SK-N-SH (cell line): ENCODE measurements at places on chromosomes 7 and 10.
A peak's percentile ranks its signal among the peaks of the same experiment; 100 is the strongest.

GRCh38 chr7:5036446-5036845 lies 9.2 kb upstream of the RBAK start:
- no peak for DNase-seq

DNA sequence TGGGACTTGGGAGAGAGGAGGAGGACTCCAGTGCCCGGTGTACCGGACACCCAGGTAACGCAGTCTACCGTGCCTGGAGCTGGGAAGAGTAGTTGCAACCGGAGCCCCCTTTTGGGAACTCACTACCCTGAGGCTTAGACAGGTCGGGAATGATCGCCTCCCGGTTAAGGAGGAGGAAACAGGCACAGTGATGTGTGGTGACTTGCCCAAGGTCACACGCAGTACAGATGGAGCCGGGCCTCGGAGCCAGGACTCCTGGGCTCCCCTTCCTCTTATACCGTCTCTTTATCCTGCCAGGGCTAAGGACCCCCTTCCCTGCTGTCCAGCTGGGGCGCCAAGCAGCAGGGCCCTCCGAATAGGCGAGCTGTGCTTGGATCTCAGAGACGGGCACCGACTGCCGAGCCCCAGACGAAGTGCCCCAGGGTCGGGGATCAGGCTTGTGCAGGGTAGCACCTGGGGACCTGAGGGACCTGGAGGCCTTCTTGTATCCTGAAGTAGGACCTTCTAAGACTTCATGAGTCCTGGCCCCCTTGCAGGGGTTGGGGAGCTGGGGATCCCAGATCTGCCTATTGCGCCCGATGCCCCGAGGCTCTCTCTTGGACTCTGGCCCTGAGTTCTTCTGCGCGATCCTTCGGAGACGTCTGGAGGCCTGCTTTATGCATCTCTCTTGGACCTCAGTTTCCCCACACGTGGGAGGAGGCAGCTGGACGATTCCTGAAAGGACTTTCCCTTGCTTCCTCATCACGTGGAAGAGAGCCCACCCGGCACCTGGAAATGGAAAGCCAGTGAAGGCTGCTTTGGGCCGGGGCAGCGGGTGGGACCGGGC lies 767 bp upstream of the CYP26A1 start:
- DNase-seq = peak; percentile 42

DNA sequence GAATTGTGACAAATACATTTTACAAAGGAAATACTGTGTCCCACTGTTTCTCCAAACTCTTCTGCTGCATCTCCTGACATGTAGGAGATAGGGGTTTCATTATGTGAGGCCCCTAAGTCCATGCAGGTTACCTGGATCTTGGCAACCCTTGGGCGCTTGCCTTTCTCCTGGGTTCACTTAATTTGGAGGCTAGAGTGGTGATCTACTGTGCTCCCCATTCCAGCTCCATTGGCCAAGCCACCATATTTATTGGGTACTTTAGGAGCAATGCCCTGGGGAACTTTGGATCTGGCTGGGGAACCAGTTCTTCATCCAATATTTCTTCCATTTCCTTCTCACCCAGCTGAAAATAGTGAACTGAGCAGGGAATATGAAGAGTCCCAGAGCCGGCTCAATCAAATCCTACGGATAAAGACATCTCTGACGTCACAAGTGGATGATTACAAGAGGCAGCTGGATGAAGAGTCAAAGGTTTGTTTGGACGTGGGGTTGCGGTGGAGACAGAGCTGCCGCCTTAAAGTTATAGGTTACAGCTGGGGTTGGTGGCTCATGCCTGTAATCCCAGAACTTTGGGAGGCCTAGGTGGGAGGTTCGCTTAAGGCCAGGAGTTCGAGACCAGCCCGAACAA lies 18.5 kb downstream of the MYH16 start:
- DNase-seq = no peak

- DNase-seq = no peak
These were observed 24.4 kb downstream of the PLXNA4 start for GRCh38 chr7:132551886-132552285.

- no peak for DNase-seq
These were observed 9.5 kb upstream of the SEM1 start for GRCh38 chr7:96719164-96719563.

- no peak for DNase-seq
These were observed 220.5 kb downstream of the MAD1L1 start for GRCh38 chr7:2012044-2012900.

DNA sequence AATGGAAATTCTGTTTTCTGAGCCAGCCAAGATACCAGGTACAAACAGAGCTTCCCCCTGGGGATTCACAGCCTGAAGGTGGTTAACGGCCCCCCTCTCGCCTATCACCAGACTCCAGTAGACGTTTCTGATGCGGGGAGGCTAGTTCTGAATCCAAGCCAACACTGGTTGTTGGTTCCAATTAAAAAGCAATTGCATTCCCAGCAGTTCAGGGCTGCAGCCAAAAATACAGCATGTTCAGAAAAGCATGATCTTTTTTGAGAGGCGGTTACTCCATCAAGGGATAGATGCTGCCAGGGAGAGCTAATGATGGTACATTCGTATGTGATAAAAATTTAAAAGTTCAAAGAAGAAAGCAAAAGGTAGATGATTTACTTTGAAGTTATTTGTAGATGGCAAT lies 481.0 kb downstream of the GALNT17 start:
- DNase-seq = no peak

DNA sequence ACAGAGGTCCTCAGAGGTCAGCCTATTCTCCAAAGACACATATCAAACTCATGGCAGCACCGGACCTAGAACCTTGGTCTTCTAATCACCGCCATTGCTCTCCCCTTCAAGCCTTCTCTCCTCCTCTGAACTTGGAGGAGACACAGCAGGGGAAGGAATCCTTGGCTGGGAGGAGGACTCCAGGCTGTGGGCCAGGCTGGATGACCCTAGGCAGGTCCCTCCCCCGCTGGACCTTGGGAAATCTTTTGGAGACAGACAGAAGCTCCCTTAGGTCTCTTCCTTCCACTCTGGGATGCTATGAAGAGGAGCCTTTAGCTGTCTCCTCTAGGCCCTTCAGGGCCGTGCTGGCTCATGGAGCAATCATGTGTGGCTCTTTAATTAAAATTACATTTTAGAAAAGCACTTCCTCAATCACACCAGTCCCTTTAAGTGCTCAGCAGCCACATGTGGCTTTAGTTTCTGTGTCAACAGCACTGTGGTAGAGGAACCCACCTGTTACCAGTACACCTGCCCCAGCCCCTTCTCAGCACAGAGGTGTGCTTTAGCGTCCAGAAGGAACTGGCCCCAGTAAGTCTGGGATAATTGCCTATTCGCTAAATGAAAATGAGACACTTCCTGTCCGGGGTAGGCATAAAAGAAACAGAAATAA lies 238.2 kb downstream of the CELF2 start:
- DNase-seq = no peak

- DNase-seq = no peak
These were observed 459 bp upstream of the FEZF1 start for GRCh38 chr7:122304996-122305421.

- DNase-seq = no peak
These were observed 107.4 kb downstream of the EEPD1 start for GRCh38 chr7:36260481-36260880.

GRCh38 chr10:132814469-132814856 lies 28.5 kb upstream of the NKX6-2 start:
- DNase-seq = no peak

DNA sequence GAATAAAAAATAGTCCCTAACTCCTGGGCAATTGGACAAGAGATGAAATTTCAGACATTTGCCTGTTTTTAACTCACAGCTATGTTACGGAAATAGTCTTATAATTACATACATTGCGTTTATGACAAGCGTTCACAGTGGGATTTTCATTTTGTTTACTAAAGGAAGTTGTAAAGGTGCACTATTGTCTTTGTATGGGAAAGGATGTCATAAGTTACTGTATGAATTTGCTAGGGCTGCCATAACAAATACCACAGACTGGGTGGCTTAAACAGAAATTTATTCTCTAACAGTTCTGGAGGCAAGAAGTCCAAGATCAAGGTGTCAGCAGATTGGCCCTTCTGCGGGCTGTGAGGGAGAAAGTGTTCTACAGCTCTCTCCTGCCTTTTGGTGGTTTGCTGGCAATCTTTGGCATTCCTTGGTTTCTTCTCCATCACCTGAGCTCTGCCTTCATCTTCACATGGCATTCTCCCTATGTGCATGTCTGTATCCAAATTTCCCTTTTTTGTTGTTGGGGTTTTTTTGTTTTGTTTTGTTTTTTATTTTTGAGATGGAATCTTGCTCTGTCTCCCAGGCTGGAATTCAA lies 5.6 kb downstream of the NFE2L3 start:
- DNase-seq = no peak

DNA sequence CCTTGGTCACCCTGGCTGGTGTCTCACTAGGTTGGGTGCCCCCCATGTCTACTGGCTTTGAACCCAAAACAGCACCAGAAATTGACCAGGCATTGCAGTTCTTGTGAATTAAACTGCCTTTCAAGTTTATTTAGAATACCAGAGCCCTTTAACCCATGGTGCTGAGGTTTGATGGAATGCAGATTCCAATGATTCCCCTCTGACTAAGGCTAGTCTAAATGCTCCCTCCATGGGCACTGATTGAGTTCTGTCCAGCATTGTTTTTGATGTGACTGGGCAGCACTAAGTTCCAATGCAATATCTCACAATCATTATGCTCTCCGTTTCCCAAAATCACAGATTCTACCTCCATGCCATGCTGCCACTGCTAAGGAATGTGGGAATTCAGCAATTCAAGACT lies 1047.4 kb upstream of the LRRN3 start:
- no peak for DNase-seq

DNA sequence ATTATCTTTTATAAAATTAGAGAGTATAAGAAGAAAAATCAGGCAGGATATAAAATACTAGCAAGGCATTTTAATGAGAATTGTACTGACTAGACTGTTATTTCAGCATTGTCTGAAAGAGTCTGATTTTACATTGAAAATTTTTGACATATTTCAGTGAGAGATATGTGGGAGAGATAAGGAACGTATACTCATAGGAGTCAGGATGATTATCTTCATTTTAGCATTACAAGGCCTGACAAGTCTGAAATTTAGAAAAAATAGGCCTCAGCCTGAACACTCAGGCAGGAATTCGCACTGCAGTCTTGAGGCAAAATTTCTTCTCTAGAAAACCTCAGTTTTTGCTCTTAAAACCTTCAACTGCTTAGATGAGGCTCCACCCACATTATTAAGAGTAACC lies 386.0 kb downstream of the HGF start:
- no peak for DNase-seq

DNA sequence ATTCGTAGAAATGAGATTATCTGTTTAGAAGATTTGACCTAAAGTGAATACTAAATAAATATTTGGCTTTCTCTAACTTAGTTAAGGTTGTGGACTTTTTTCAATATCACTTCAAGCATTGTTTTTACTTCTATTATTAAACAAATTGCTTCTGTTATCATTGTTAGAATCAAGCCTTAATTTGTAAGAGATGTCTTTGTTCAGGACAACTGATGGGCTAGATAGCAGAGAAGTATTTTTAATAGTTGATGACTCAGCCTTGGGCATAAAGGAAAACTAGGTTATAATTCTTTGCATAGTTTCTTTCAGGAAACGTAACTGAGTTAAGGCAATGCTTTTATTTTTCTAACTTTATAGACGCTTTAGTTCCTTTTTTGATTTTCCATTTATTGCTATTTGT lies 128.8 kb upstream of the SMIM30 start:
- DNase-seq = no peak

GRCh38 chr7:151408839-151409666 lies 785 bp downstream of the WDR86 start:
- DNase-seq = peak; percentile 87

DNA sequence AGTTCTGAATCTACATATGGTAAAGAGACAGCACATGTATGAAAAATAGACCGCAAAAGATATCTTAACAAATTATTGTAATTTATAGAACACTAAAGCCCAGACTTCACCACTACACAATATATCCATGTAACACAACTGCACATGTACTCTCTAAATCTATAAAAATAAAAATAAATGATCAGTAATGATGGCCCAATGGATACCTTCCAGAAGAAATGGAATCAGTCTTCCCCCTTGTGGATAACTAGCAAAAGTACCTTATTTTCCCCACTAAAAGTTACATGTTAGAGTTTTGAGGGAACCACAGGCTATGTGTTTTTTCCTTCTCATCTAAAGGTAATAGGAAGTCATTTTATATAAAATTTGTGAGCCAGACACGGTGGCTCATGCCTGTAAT lies 25.7 kb downstream of the C7orf25 start:
- peak; percentile 41 for DNase-seq

GRCh38 chr10:47364366-47364765 lies 16.2 kb downstream of the RBP3 start:
- no peak for DNase-seq

DNA sequence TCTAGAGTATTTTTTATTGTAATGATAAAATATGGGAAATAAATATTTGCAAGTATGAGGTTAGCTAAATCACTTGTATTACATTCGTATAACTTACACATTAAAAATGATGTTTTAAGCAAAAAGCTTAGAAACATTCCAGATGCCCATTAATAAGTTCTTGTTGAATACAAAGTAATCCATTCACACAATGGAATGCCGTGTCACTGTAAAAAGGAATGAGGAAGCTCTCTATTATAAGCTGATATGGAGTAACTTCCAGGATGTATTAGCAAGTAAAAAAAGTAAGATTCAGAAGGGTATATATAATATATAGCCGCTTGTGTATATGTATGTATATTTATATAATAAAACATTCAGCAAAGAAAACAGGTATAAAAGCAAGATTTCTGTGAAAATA lies 412.8 kb upstream of the MTPN start:
- no peak for DNase-seq

DNA sequence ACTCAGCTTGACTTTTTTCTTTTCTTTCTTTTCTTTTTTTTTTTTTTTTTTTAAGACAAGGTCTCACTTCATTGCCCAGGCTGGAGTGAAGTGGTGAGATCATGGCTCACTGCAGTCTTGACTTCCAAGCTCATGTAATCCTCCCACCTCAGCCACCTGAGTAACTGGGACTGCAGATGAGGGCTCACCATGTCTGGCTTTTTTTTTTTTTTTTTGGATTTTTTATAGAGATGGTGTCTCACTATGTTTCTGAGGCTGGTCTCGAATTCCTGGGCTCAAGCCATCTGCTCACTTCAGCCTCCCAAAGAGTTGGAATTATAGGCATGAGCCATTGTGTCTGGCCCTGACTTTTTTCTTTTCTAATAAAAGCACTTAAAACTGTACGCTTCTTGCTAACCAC lies 358.2 kb upstream of the IGFBP3 start:
- DNase-seq = no peak
